Natural killer cell treated with Interleukin-12 subunit alpha and Interleukin-12 subunit beta and Interleukin-15 and Interleukin-18, amount 100 ng/mL, for 72 hours (primary cell): ENCODE measurements at places on chromosomes 2 and 18. TPM values are rescaled to one million over a fixed set of nuclear protein-coding genes. Genes with fewer than 3 reads are reported as not detected.

Gene MC2R
- total RNA-seq: not detected

Gene CASP8
- 76.8 TPM for total RNA-seq

- peaks cover 18% of the 10 kb centered on the region for H3K4me1 ChIP-seq
- H3K4me3 ChIP-seq: peak overlapping the region; percentile 14
- H3K27ac ChIP-seq: peak overlapping the region; percentile 39
- H3K36me3 ChIP-seq: peaks cover 5% of the 10 kb centered on the region
Measured at GRCh38 chr2:173239644-173240043, 115.0 kb upstream of the CDCA7 start.

- H3K4me3 ChIP-seq: no peak overlapping the region
- DNase-seq: no peak
- H3K4me1 ChIP-seq: no peaks in the 10 kb centered on the region
- no peaks in the 10 kb centered on the region for H3K36me3 ChIP-seq
- H3K27me3 ChIP-seq: no peaks in the 10 kb centered on the region
Measured at GRCh38 chr2:149732001-149732685, 144.6 kb upstream of the MMADHC start.

DNA sequence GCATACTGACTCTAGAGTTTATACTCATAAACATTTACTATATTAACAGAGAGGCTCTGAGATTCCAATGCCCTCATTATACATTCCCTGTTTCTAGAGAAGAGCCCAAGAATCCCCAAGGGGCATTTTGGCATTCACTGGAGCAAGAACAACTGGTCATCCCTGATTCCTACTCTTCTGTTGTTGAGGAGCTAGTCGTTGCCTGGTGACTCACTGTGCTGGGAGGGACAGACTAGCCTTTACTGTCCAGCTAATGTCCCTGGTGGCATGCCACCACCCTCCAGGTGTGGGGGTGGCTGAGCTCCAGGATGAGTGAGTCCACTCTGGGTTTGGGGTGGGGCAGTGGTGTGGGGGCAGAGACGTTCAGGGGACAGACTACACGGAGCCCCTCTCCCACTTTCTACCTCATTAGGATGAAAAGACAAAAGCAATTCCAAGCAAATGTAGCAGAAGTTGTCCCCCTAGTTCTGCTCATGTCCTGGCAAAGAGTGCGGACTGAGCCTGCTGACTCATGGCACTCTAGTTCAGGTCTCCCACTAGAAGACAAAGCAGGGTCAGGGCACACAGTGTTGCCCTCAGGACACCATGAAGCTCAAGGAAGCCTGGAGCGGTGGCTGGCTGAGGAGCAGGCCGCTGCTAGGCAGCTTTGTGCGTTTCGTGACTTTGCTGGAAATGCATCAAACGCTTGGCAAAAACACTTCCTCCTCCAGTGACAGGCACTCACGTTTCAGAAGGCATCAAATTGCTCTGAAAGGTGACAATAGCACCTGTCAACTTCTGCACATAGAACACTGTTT, 49.4 kb downstream of the RHOB start:
- no peak for DNase-seq
- H3K27me3 ChIP-seq: no peaks in the 10 kb centered on the region
- no peaks in the 10 kb centered on the region for H3K36me3 ChIP-seq
- no peak overlapping the region for H3K27ac ChIP-seq
- no peaks in the 10 kb centered on the region for H3K4me1 ChIP-seq

- no peak overlapping the region for H3K27ac ChIP-seq
- H3K36me3 ChIP-seq: no peaks in the 10 kb centered on the region
- DNase-seq: no peak
- no peak overlapping the region for H3K4me3 ChIP-seq
- no peaks in the 10 kb centered on the region for H3K4me1 ChIP-seq
Measured at GRCh38 chr2:209456489-209456888, 32.6 kb downstream of the MAP2 start.

GRCh38 chr2:237561221-237561620, 5.2 kb upstream of the PRLH start:
- no peak overlapping the region for H3K27ac ChIP-seq
- H3K4me3 ChIP-seq: no peak overlapping the region
- peaks cover 14% of the 10 kb centered on the region for H3K36me3 ChIP-seq
- peaks cover 6% of the 10 kb centered on the region for H3K4me1 ChIP-seq
- peaks cover 36% of the 10 kb centered on the region for H3K27me3 ChIP-seq
- no peak for DNase-seq

GRCh38 chr2:25443766-25444165, 102.0 kb upstream of the DNMT3A start:
- H3K4me3 ChIP-seq: no peak overlapping the region
- no peak for DNase-seq
- no peaks in the 10 kb centered on the region for H3K27me3 ChIP-seq
- no peaks in the 10 kb centered on the region for H3K36me3 ChIP-seq

GRCh38 chr2:144517866-144518747, 1.8 kb downstream of the ZEB2 start:
- no peak overlapping the region for H3K4me3 ChIP-seq
- no peak for DNase-seq
- no peaks in the 10 kb centered on the region for H3K27me3 ChIP-seq
- H3K27ac ChIP-seq: no peak overlapping the region

- no peaks in the 10 kb centered on the region for H3K36me3 ChIP-seq
- peaks cover 11% of the 10 kb centered on the region for H3K27me3 ChIP-seq
- no peak overlapping the region for H3K27ac ChIP-seq
- DNase-seq: no peak
- H3K4me1 ChIP-seq: peaks cover 4% of the 10 kb centered on the region
Measured at GRCh38 chr2:197992482-197993133, 188.2 kb downstream of the PLCL1 start.
